ENCODE measurements at places on chromosomes 6 and 20.

DNA sequence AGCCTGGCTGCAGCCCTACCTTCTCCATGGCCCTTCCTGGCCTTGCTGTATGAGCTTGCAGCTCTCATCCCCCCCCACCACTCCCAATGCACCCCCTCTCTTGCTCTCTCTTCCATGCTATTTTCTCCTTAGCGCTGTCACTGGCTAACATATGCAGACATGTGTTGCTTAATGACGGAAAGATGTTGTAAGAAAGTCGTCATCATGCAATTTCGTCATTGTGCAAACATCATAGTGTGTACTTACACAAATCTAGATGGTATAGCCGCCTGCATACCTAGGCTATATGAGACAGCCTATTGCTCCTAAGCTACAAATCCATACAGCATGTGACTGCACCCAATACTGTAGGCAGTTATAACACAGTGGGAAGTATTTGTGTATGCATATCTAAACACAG, 27.0 kb downstream of the ANGPT4 start:
- DNase-seq, result no peak

- DNase-seq, result no peak
These were observed 77.1 kb downstream of the SHLD1 start for GRCh38 chr20:5827098-5827853.

DNA sequence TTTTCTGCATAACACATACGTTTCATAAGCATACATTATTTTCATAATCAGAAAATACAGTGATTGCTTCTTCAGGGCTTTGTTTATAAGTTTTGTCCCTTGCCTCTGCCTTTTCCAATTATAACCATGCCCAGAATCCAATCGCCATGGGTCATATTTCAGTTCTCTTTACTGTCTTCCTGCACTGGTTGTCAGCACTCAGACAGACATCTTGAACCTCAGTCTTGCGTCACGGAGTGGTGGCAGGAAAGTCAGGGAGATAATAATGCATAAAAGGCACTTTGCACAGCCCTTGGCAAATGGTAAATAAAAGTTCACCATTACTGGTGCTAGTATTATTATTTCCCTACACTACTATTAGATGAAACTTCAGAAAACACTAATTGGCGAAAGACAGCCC, 7.2 kb downstream of the KIF16B start:
- no peak for DNase-seq

- DNase-seq, result no peak
These were observed 165.0 kb upstream of the RNF24 start for GRCh38 chr20:4180356-4180755.

GRCh38 chr6:132228894-132229293, 172.4 kb downstream of the MOXD1 start:
- no peak for DNase-seq

- DNase-seq, result no peak
These were observed 149.4 kb downstream of the ELOVL4 start for GRCh38 chr6:79797912-79798311.

- DNase-seq, result no peak
These were observed 88.3 kb upstream of the AFDN start for GRCh38 chr6:167738386-167738785.

DNA sequence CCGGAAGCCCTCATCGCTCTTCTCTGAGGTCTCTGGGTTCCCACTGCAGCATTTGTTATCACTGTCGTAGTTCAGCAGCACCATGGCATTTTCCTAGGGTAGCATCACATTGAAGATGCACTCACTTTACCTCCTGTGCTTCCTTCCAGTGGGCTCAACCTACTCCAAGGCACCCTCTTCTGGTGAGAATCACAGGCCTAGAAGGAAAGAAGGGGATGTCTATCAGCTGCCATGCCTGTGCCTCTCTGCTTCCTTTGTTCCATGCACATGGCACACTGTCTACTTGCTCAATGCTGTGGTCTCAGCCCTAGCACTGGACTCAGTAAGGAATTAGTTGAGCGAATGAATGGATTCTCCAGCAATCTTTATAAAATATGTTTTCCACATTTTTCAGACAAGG, 22.6 kb downstream of the CST4 start:
- no peak for DNase-seq

DNA sequence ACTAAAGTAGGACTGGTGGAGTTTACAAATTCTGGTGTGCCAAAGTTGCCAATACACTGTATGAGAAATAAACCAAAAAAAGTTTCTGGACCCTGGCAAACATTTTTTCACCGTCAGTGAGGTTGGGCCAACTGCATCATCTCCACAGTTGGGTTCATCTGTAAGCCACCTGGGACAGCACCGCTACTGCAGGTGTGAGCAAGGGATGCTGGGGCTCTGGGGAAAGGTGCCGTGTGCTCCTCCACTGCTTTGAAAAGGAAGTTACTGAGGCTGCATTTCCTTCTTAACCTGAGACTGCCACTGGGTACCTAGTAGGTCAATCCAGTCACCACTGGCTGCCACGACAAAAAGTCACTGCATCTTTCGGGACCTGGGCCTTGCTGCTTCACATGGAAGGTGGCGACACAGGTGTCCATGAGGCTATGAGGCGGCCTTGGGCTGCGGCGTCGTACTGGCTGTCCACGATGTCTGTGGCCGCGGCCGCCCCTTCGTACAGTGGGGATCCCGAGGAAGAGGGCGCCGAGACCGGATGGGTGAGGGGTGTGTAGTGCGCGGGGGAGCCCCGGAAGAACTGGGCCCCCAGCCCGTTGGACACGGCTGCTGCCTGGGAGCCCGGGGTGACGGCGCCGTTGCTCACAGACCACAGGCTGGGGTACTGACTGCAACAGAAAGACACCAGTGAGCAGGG, 9.6 kb downstream of the TBXT start:
- DNase-seq, result no peak

DNA sequence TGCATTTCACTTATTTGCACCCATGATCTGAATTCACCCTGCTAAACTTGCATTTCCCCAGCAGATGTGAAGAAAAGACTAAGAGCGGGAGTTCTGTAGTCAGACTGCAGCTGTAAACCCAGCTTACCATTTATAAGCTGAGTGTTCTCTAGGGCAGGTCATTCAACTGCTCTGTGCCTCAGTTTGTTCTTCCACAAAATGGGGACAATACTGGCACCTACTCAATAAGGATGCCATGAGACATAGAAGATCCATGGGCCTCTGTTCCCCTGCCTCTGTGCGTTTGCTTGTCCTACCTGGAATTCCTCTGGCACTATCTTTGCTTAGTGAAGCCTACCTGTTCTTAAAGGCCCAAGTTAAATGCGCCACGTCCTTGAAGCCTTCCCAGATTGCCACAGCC, 12.2 kb upstream of the MDFI start:
- DNase-seq, result no peak

GRCh38 chr6:139285590-139285989, 6.2 kb downstream of the TXLNB start:
- DNase-seq, result no peak

DNA sequence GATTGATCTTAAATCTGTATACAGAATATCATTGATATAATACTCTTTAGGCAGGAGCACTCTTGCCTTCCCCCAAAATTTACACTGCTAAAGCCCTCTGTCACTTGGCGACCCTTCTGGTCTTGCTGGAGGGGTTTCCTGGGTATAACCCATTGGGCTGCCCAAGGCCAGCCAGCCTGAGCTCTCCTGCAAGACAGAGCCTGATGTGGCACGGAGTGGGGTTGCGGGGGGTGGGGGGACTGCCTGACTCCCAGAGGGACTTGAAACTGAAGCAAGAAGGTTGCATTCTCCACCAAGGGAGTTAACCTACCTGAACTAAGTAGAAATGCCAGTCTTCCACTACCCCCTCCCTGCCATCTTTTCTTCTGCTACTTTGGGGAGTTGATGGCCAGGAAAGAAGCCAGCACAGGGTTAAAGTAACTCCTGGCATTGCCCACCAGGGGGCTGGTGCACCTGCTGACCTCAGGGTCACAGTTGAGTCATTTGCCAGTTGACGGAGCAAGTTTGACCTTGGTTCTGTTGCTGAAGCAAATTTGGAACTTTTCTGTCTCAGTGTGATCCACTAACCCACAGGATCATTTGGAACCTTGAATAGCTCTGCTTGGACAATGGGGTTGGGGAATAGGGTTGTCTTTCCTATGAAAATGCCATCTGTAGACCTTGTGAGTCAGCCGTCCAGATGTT, 79.4 kb downstream of the ASXL1 start:
- no peak for DNase-seq

DNA sequence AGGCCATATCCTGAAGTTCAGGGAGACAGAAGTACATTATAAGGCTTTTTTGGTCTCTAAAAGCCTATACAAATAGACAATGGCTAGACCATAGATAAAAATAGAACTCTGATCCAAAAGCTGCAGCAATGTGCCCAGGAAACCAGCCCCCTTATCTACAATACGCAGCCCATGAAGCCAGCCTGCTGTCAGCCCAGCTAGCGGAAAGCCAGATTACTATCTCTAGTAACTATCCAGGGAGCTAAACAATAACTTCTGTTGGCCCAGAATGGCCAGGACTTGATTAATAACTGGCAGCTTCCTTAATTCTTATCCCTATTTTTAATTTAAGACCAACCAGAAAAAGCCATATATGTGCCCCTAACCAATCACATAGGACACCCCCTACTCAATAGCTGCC, 160.4 kb upstream of the SMLR1 start:
- no peak for DNase-seq

- no peak for DNase-seq
These were observed at the start of gene PBOV1 for GRCh38 chr6:138218449-138218848. Gene PBOV1 (minus strand): TSS chr6:138218491. CDS start chr6:138218395, 96 bp downstream.

DNA sequence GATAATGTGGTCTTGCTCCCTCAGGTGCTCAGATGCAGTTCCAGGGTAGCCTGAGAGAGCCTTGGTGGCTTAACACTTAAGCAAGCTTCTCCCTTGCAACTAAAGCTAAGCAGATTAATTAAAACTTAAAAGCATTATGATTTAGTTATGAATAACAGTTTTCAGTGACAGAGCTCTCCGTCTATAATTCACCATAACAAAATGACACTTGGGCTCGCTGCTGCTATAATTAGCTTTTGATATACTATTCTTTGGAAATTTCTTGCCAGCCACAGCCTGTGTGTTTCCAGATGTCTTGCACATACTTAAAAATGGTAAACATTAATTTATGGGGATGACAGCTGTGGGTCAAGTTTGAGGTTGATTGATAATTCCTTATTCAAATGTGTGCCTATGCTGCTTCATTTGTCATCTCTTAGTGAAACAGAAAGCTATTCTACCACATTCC, 380.5 kb downstream of the TFAP2B start:
- no peak for DNase-seq

DNA sequence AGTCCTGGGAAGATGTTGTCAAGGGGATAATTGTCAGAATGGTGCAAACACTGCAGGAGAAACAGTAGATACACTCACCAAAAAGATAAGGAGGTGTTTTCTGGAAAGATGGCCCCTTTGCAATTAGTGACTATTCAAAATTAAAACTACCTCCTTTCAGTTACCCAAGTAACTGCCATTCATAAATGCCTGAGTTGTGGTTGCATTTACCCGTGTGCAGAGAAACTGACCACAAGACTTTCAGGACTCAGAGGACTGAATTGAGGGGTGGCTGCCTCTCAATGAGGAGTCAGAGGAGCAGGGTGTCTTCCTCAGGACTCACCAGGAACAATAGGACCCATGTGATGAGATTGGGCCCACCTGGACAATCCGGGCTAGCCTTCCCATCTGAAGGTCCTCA, 39.0 kb downstream of the GCM1 start:
- DNase-seq, result no peak

GRCh38 chr6:90154755-90155470, 141.7 kb downstream of the BACH2 start:
- no peak for DNase-seq

GRCh38 chr6:97687916-97688315, 404.9 kb upstream of the MMS22L start:
- no peak for DNase-seq

GRCh38 chr6:49564552-49564951, 14.1 kb downstream of the C6orf141 start:
- DNase-seq, result no peak

- DNase-seq, result peak; percentile 56
These were observed 3.4 kb upstream of the ZNF292 start for GRCh38 chr6:87151781-87152525.

DNA sequence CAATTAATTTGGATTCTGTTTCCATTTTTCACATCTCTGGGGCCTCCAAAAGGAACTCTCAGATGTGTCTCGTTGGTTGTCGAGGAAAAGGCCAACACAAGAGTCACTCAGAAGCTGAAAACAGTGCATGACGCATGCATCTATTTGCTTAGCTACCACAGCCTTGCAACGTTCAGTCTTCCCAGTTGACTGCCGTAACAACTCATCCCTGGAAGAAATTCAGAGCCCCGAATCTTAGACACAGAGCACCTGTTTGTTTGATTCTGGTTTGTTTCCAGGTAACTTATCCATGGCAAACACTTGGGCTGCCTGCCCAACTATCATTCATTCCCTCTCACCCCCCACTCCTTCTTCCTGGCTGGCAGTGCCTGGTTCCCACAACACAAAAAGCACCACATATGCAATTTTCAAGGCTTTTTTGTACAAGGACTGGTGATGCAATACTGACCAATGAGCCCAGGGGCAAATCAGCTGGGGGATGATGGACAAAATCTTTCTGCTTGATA, 60.5 kb downstream of the ZMYND8 start:
- DNase-seq, result no peak

GRCh38 chr6:17621003-17621402, 20.9 kb downstream of the FAM8A1 start:
- DNase-seq, result no peak

- no peak for DNase-seq
These were observed 36.6 kb upstream of the NFATC2 start for GRCh38 chr20:51579137-51579536.

GRCh38 chr20:12970372-12970821, 38.4 kb upstream of the SPTLC3 start:
- no peak for DNase-seq

DNA sequence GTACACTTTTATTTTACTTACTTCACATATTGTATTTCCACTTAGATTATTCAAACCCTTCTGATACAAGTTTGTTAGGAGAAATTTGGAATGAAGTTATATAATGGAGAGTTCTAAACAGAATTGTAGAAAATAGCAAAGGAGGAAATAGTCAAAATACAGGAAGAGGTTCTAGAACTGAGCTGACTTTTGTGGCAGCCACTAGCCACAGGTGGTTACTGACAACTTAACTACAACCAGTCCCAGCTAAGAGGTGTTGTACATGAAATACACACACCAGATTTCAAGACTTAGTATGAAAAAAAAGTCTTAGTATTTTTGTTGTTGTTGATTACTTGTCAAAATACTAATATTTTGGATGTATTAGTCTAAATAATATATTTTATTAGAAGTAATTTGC, 727.4 kb upstream of the CITED2 start:
- no peak for DNase-seq
